ENCODE measurements at places on chromosomes 11 and 22.

DNA sequence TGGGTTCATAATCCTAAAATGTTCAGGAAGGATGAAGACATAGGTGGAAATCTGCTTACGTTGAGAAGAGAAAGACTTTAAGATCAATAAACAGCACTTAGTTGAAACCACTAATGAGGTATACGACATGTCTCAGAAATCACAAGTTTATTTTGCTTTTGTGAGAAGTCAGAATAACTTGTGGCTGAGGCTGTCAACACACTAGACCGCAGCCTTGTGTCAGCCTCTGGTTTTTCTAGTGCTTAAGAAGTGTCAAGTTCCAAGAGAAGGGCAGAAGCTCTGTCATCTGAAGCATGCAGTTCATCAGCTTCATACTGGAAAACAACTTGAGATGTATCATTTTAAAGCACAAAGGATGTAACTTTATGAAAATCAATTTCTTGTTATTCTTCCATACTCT is 420.9 kb downstream of the METTL15 start:
- DNase-seq = no peak

DNA sequence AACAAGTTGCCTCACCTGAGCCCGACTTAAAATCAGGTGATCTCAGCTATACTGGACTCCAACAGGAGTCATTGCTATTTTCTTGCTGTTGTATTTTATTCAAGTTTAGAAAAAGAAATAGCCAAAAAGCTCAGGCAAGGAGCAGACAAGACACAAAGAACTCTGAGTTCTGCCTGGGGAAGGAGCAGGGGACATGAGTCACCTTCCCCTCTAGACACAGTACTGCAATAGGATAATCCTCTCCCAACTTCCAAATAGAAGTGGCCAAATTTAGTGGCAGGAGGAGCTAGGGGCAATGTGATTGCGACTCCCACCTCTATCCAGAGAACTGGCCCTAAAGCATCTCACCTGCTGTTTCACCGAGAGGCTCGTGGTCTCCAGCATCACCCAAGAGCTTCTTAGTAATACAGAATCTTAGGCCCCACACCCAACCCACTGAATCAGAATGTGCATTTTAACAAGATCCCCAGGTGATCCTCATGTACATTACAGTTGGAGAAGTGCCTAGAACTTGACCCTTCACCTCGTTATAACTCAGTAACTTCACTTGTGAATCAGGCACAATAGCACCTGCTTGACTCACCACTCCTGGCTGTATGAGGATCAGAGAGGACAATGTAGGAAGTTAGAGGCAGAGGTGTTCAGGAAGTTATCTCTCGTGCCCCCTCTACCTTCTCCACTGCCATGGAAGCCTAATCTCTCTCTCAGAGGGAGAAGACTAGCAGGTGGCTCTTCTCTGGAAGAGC is 56.8 kb upstream of the FBXO3 start:
- DNase-seq = no peak

DNA sequence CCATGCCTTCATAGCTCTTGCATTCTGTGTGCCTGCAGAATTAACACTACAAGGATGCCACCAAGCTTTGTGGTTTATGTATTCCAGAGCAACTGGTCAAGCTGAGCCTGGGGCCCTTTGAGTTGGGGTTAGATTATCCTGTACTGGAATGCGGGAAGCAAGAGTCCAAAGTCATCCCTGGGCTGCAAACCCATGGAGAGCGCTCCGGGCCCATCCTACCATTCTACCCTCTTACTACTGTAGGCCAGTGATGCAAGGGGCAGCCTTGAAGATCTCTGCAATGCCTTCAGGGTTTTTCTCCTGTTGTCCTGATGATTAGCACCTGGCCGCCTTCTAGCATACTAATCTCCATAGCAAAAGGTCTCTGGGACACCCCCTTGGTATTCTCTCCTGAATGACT is 51.3 kb downstream of the TUG1 start:
- no peak for DNase-seq

DNA sequence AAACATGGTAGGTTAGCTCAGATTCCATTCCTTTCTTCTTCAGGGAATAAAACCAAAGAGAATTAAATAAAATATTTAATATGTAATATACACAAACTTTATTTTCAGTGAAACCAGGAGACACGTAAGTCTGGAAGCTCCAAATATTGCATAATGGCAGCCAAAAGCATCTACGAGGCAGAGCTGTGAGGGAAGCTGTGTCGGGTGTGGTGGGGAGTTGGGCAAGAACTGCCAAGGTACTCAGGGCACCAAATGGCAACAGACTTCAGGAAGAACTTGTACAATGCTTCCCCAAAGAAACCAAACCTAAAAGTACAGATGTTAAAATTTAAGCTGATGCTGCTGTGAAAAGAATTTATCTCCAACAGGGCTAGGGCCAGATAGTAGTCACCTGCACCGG is 47.5 kb upstream of the C11orf87 start:
- no peak for DNase-seq

DNA sequence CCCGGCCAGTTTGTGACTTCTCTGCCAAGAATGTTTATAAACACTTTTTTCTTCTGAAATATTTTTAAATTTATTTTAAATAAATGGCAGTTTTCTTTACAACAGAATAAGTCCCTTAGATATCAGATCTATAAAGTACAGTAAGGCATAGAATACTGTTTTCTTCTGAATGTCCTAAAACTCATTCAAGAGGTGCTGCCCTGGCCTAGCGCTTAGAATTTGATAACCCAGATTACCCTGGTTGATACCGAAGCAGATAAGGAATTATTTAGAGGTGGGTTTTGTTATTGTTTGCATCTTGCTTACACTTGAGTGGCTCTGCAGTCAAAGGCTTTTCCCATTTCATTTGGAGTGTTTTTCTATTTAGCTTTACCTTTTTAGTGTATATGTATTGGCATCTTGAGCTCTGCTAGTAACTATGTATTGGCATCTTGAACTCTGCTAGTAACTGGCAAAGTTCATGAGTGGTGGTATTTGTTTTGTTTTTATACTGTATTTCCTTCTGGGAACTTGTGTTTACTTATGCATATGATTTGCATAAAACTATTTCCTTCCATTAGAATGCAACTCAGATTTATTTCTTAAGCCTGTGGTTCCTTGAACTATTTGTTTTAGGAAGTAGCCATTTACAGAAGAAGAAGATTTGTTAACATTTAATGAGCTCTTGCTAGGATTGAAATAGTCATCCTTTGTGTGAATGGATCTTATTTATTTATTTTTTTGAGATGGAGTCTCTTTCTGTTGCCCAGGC is 1.2 kb downstream of the ACAD8 start:
- DNase-seq = no peak

DNA sequence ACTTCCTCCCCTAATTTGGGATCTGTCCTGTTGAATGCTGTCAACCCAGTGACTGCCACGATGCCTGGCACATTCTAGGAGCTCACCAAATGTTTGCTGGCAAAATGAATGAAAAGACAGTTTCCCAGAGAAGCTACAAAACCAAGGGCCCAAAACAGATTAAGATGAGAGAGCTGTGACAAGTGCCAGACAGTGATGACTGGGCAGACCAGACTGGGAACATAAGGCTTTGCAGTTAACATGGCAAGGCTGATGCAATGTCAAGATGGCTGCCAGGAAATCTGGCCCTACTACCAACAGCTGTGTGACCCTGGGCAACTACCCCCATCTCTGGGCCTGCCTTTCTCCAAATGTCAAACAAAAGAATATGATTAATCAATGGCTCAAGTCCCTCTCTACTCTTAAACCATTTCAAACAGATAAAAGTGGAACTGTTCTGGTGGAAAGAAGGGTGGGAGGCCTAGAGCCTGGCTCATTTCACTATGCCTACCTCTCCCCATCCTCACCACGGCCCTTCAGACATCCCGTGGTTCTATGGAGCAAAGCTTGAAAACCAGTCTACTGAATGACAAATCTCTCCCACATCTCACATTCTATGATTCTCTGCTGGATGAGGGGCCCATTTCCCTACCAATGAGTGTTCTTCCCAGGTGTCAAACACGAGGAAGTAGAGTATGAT is 12.8 kb downstream of the AP1B1 start:
- DNase-seq = no peak

DNA sequence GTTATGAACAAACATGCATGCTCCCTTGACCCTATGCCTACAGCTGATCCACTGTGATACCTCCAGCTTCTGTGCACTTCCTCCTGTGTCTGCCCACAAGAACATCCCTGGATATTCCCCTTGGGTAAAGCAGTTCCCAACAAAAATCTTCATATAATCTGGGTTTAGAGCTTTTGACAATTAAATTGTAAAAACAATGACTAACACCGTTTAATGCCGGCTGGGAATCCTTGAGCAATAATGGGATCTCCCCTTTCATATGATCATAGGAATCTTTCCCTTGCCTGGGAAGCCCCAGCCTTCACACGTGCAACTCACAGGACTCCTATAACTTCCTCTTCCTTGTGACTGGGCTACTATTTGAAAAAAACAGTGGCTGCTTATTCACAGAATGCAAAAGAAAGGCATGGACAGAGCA is 6.3 kb upstream of the ZC3H12C start:
- no peak for DNase-seq

DNA sequence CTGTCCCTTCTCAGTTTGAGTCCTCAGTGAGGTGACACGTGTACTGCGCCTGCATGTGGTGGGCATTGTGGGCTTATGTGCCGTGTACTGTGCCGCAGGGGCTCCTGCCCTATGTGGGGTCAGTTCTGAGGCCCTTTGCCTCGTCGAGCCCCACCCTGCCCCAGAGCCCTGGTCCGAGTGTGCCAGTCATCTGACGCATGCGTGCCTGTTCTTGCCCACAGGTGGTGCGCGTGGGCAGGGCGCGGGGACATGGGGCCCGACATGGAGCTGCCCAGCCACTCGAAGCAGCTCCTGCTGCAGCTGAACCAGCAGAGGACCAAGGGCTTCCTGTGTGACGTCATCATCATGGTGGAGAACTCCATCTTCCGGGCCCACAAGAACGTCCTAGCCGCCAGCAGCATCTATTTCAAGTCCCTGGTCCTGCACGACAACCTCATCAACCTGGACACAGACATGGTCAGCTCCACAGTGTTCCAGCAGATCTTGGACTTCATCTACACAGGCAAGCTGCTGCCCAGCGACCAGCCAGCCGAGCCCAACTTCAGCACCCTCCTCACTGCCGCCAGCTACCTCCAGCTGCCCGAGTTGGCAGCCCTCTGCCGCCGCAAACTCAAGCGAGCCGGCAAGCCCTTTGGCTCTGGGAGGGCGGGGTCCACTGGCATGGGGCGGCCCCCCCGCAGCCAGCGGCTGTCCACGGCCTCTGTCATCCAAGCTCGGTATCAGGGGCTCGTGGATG is 22.3 kb upstream of the TMEM191C start:
- peak; percentile 43 for DNase-seq

GRCh38 chr11:79807506-79807905 is 366.7 kb upstream of the TENM4 start:
- no peak for DNase-seq

GRCh38 chr22:23219317-23219716 is 39.0 kb downstream of the BCR start:
- DNase-seq = no peak

- no peak for DNase-seq
These were observed 4.3 kb upstream of the TSKU start for GRCh38 chr11:76778874-76779273.

- DNase-seq = no peak
These were observed 20.3 kb upstream of the CFAP300 start for GRCh38 chr11:102026959-102027358.

- DNase-seq = no peak
These were observed 13.5 kb upstream of the MRPL23 start for GRCh38 chr11:1933416-1934334.

GRCh38 chr11:3194016-3194816 is 24.4 kb downstream of the MRGPRG start:
- DNase-seq = no peak

DNA sequence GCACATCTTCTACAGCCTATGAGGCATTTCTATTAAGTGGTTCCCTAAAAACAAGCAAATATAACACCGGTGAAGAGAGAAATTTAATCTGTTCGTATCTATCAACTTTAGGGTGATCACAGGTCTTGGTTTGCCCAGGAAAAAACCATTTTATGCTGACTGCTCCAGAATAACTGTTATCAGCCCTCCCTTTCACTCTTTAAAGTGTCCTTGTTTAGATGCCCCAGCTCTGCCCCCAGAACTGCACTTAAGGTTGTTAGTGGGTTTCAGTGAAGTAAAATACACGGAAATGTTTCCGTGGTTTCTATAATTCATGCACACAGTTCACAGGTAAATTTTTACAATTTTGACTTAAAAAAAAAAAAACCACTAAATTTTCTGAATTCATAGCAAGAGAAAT is 70.0 kb downstream of the NARS2 start:
- no peak for DNase-seq

DNA sequence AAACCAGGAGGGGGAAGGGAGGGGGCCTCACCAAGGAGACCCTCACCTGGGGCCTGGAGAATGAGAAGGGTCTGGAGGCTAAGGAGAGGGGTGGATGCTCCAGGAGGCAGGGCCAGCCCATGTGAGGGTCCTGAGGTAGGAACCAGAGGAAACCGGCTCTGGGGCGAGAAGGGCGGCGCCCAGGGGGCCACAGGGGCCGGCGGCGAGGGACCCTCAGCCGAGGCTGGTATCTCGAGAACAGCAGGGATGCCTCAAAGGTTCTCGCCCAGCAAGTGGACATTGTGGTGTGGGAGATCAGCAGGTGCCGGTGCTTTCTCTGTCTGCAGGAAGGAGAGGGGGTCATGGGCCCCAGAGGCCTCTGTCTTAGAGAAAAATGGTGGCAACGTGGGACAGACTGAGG is 47.9 kb downstream of the CDKN1C start:
- no peak for DNase-seq

GRCh38 chr22:35592418-35592967 is 24.6 kb downstream of the MB start:
- no peak for DNase-seq

DNA sequence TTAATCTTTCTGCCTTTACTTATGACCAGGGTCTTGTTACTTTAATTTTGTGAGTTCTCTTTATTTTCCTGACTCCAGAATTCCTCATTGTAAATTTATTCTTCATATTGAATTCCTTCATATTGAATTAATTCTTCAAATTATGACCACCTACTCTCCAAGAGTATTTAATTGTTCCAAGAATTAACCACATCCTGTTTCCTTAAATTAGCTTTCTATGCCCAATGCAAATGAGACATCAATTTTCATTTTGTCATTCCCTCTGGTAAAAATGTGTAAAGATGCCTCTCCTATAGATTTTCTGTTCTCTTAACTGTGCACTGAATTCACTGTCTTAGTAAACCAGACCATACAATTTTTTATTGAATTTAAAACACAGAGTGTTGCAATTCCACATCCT is 211.2 kb upstream of the GRIA4 start:
- no peak for DNase-seq

GRCh38 chr11:61415381-61415780 is 14.4 kb downstream of the CPSF7 start:
- DNase-seq = no peak

GRCh38 chr22:19543970-19544708 is 19.9 kb upstream of the CLDN5 start:
- no peak for DNase-seq
